Effector CD4-positive, alpha-beta T cell (primary cell): ENCODE measurements at places on chromosomes 5 and 9.

DNA sequence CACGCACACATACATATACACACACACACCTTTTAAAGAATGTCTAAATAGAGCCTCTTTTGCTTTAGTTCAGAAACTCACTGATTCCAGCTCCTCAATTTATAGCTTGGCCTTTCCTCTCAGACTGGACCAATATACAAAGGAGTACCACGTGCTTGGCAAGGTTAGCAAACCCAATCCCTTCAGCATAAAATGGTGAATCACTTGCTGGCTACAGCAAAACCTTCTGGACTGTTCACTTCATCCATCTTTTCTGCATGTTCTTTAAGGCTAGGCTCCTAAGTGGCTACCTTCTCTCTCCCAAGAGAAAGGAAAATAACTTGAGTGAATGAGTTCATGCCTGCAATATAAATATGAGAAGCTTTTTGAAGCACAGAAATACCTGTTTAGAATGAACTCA, 109.7 kb downstream of the LPAR1 start:
- DNase-seq = no peak

GRCh38 chr5:155229135-155229534, 215.6 kb downstream of the KIF4B start:
- no peak for DNase-seq

- no peak for DNase-seq
These were observed 130.4 kb upstream of the RASA1 start for GRCh38 chr5:87137283-87137682.

DNA sequence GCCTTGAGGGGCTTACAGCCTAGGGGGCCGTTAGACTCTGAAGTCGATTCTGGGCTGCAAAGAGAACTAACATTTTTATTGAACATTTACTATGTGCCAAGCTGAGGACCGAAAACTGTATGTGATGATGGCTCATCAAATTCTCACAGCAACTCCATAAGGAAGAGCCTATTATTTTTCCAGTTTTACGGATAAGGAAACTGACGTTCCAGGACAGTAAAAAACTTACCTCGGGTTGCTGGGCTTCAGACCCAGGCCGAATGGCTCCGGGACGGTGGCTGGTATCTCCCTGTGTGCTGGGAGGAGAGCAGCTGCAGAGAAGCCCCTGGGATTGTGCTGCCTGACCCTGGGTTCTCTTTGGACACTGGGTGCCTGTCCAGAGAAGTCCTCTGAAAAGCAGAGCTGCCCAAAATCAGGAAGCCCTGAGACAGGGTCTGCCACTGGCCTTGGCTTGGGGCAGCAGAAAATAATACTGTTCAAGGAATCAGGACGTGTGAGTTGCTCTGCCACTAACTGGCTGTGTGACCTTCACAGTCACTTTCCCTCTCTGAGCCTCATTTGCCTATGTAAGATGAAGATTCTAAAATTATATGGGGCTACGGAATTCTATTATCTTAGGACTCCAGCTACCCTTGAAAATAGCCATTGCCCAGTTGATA, 116.3 kb upstream of the CPEB4 start:
- no peak for DNase-seq

DNA sequence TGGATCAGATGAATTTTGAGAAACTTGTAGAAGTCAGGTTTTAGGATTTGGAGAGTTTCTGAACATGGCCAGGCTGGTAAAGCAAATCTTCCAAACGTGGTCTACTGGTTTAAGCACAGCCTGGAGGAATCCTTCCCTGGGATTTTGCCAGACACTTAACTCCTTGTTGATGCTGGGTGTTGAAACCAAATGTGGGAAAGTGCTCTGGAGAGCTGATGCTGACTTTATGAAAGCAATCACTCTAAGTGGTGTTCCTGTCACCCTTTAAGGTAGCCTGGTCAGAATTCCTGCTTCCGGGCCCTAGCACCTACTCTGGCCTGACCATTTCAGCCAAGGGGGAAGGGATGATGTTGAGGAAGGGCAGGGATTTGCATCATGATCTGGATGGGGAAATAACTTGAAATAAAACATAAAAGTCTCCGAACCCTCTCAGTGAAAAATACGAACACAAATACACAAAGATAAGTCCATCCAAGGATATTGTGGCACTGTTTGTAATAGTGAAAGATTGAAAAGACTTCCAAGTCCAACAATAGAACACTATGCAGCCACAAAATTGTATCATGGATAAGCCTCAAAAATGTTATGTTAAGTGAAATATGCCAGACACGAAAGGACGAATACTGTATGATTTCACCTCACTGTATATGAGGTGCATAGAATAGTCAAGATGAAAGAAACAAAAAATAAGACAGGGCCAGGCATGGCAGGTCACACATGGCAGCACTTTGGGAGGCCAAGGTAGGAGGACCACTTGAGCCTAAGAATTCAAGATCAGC, 57.7 kb downstream of the PDE6A start:
- no peak for DNase-seq

DNA sequence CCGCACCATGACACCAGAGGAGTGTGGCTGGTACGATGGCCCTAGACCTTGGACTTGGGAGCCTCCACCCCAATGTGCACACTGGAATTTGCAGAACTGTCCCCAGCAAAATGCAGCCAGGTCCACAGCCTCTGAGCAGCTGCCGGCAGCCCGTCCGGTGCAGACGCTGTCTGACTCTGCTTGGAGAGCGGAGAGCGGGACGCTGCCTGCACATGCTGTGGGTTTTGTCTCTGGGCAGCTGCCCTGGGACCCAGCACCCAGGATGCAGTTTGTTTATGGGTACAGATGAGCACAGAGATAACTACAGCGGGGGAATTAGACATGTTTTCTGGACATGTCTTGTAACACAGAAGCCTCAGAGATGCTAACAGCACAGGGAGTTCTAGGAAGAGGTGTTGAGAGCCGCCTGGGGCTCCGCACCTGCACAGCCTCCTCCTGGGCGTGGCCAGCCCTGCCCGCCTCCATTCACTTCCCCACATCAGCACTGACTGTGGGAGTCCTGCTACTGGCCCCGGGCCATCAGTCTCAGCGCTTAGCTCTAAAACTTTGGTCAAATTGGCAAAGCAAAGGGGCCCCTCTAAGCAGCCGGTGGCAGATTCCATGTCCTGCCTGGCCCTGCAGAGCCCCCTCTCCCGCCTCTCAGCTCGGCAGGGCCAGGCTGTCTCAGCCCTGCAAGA, 159.6 kb downstream of the IRX2 start:
- DNase-seq = no peak

GRCh38 chr9:95435074-95435728, 81.6 kb downstream of the PTCH1 start:
- DNase-seq = no peak

DNA sequence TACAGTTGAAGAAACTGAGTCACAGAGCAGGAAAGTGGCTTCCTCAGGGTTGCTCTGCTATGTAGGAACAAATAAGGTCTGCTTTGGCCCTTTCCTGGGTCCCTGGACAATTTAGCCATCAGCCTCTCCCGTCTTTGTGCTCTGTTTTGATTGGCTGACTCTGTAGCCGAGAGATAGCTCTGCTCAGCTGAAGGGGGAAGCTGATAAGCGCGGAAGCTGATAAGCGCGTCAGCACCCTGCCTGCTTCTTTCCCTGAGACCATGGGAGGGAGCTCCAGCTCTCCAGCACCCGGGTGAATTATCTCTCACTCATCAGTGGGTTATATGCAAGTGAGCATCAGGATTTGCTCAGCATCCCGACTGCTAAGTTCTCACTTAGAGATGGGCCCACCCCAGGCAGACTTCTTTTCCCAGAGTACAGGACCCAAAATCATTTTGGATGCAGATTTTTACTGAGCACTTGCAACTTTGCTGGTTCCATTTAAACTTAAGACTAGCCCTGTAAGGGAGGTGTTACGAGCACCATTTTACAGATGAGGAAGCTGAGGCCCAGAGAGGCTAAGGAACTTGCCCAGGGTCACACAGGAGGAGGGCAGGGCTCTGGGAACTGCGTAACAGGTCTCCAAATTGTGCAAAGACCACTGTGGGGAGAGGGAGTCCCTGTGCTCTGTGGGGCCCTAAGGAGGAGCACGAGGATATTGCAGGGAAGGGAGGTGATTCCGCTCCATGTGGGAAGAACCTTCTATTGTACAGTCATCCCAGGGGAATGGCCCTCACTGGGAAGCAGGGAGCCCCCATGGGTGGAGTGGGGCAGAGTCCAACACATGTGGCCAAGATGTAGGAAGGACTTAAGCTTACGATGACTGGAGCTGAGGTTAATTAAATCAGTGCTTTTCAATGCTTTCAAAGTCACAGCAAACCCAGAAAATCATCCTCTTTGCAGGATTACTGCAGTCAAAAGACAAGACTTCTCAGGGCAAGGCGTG, 83.7 kb upstream of the ORM1 start:
- no peak for DNase-seq
